ENCODE measurements at places on chromosomes 1 and 21. TPM values are rescaled to one million over a fixed set of nuclear protein-coding genes. Genes with fewer than 3 reads are reported as not detected.

Gene MXRA8
- 17.6 TPM for total RNA-seq

Gene SMYD2
- total RNA-seq: 24.8 TPM

GRCh38 chr1:55275151-55275748 lies 60.1 kb upstream of the USP24 start:
- no peak overlapping the region for H3K4me3 ChIP-seq
- H3K27me3 ChIP-seq: no peaks in the 10 kb centered on the region
- no peak for DNase-seq
- H3K36me3 ChIP-seq: no peaks in the 10 kb centered on the region
- no peak overlapping the region for H3K27ac ChIP-seq

Gene FCER1A
- total RNA-seq: not detected

- H3K27ac ChIP-seq: peak overlapping the region; percentile 27
- H3K36me3 ChIP-seq: no peaks in the 10 kb centered on the region
- no peak for DNase-seq
- no peaks in the 10 kb centered on the region for H3K4me1 ChIP-seq
- H3K4me3 ChIP-seq: no peak overlapping the region
Observed at GRCh38 chr1:168408884-168409283, 128.2 kb downstream of the TBX19 start.

Gene OVAAL
- total RNA-seq: not detected

GRCh38 chr1:241637046-241637590 lies 3.1 kb downstream of the CHML start:
- DNase-seq: no peak
- peaks cover 27% of the 10 kb centered on the region for H3K4me1 ChIP-seq
- peak overlapping the region; percentile 90 for H3K4me3 ChIP-seq

DNA sequence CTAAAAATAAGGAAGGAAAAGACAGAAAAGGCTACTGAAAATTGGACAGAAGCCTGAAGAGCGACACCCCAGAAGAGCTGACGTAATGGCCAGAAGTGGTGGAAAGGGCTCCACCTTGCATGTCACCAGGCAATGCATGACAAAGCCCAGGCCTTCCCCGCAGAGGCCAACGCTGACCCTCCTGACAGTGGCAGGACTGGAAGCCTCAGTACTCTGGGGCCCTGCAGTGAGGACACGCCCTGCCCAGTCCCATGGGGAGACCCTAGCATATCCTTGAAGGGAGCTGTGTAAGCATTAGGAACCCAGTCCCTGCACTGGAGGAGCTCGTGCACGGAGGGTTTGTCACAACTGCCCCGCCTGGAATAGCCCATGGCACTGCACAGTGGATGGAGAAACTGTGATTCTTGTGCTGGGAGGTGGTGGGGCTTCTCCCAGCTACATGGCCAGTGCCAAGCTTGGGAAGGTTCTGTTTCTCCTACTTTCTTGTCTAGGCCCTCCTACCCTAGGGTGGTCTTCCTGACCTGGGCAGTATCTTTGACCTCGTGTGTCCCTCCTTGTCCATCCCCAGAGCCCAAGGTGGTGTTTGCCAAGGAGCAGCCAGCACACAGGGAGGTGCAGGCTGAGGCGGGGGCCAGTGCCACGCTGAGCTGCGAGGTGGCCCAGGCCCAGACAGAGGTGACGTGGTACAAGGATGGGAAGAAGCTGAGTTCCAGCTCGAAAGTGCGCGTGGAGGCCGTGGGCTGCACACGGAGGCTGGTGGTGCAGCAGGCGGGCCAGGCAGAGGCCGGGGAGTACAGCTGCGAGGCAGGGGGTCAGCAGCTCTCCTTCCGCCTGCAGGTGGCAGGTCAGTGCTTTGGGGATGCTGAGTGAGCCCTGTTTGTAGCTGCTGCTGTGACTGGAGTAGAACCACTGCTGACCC lies 60.4 kb downstream of the OBSCN start:
- no peak for DNase-seq
- H3K4me3 ChIP-seq: no peak overlapping the region
- no peaks in the 10 kb centered on the region for H3K27me3 ChIP-seq
- no peak overlapping the region for H3K27ac ChIP-seq

- H3K27ac ChIP-seq: no peak overlapping the region
- no peak for DNase-seq
- peaks cover 20% of the 10 kb centered on the region for H3K4me1 ChIP-seq
- no peak overlapping the region for H3K4me3 ChIP-seq
- H3K27me3 ChIP-seq: peaks cover 3% of the 10 kb centered on the region
Observed at GRCh38 chr1:22919341-22920025, 53.2 kb downstream of the LACTBL1 start.

DNA sequence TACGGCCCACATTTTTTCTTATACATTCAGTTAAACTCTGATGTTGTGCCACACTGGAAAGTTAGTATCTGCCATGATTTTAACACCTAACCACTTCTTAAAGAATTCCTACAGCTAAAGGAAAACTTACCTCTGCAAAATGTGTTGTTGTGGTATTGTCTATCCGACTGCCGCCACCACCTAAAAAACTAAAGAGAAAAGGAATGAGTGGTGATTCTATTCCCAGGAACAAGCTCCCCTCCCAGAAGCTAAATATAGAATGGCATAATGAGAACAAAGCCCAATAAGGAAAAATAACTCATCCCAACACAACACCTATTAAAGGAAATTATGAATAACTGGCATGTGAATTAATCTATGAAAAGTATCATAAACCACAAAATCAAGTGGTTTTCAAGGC lies 39.5 kb downstream of the RNF115 start:
- peaks cover 12% of the 10 kb centered on the region for H3K36me3 ChIP-seq
- no peak overlapping the region for H3K4me3 ChIP-seq

Gene PADI3
- not detected for total RNA-seq

GRCh38 chr1:76065270-76065669 lies 9.3 kb upstream of the ST6GALNAC3 start:
- DNase-seq: no peak
- no peaks in the 10 kb centered on the region for H3K36me3 ChIP-seq
- no peak overlapping the region for H3K27ac ChIP-seq
- H3K27me3 ChIP-seq: no peaks in the 10 kb centered on the region

Gene ZBTB8OS
- 41.7 TPM for total RNA-seq

GRCh38 chr21:16911166-16911607 lies 601.7 kb upstream of the CXADR start:
- H3K27me3 ChIP-seq: no peaks in the 10 kb centered on the region
- no peak for DNase-seq
- peak overlapping the region; percentile 74 for H3K27ac ChIP-seq
- H3K4me3 ChIP-seq: no peak overlapping the region

GRCh38 chr1:64663668-64664067 lies 81.2 kb upstream of the RAVER2 start:
- H3K27ac ChIP-seq: peak overlapping the region; percentile 31
- no peak for DNase-seq
- peaks cover 54% of the 10 kb centered on the region for H3K36me3 ChIP-seq
- peaks cover 21% of the 10 kb centered on the region for H3K4me1 ChIP-seq
- H3K27me3 ChIP-seq: no peaks in the 10 kb centered on the region
- no peak overlapping the region for H3K4me3 ChIP-seq

Gene SLC5A9
- total RNA-seq: 2.1 TPM

- DNase-seq: no peak
- peaks cover 4% of the 10 kb centered on the region for H3K4me1 ChIP-seq
- no peak overlapping the region for H3K4me3 ChIP-seq
- peaks cover 3% of the 10 kb centered on the region for H3K36me3 ChIP-seq
- H3K27me3 ChIP-seq: peaks cover 3% of the 10 kb centered on the region
Observed at GRCh38 chr1:5856246-5856815, 135.9 kb downstream of the NPHP4 start.

- peak within 1 kb of the TSS; percentile 63 for H3K27ac ChIP-seq
- H3K36me3 ChIP-seq: no peaks in the 10 kb centered on the region
- peak within 1 kb of the TSS; percentile 65 for H3K4me3 ChIP-seq
- no peaks in the 10 kb centered on the region for H3K27me3 ChIP-seq
- peaks cover 9% of the 10 kb centered on the region for H3K4me1 ChIP-seq
Observed at GRCh38 chr1:109763646-109764415, at the start of gene EPS8L3. Gene EPS8L3, minus strand, starts transcription at chr1:109763923. Its CDS starts 2,174 bp downstream, at chr1:109761749.

GRCh38 chr21:23402929-23403520 lies 2204.3 kb downstream of the MRPL39 start:
- no peaks in the 10 kb centered on the region for H3K36me3 ChIP-seq
- no peak overlapping the region for H3K4me3 ChIP-seq
- H3K27me3 ChIP-seq: no peaks in the 10 kb centered on the region
- DNase-seq: no peak
- no peak overlapping the region for H3K27ac ChIP-seq

- H3K4me1 ChIP-seq: peaks cover 1% of the 10 kb centered on the region
- no peaks in the 10 kb centered on the region for H3K36me3 ChIP-seq
- H3K4me3 ChIP-seq: no peak overlapping the region
- H3K27me3 ChIP-seq: peaks cover 4% of the 10 kb centered on the region
Observed at GRCh38 chr1:10751561-10752085, 44.8 kb downstream of the CASZ1 start.

- peaks cover 45% of the 10 kb centered on the region for H3K27me3 ChIP-seq
- no peak overlapping the region for H3K4me3 ChIP-seq
- H3K36me3 ChIP-seq: no peaks in the 10 kb centered on the region
- H3K4me1 ChIP-seq: no peaks in the 10 kb centered on the region
Observed at GRCh38 chr1:37673920-37674319, 18.4 kb upstream of the CDCA8 start.

GRCh38 chr1:8962812-8963530 lies 17.3 kb downstream of the CA6 start:
- H3K27me3 ChIP-seq: peaks cover 5% of the 10 kb centered on the region
- peak overlapping the region; percentile 84 for H3K27ac ChIP-seq
- no peaks in the 10 kb centered on the region for H3K36me3 ChIP-seq
- H3K4me3 ChIP-seq: no peak overlapping the region
- H3K4me1 ChIP-seq: peaks cover 20% of the 10 kb centered on the region

DNA sequence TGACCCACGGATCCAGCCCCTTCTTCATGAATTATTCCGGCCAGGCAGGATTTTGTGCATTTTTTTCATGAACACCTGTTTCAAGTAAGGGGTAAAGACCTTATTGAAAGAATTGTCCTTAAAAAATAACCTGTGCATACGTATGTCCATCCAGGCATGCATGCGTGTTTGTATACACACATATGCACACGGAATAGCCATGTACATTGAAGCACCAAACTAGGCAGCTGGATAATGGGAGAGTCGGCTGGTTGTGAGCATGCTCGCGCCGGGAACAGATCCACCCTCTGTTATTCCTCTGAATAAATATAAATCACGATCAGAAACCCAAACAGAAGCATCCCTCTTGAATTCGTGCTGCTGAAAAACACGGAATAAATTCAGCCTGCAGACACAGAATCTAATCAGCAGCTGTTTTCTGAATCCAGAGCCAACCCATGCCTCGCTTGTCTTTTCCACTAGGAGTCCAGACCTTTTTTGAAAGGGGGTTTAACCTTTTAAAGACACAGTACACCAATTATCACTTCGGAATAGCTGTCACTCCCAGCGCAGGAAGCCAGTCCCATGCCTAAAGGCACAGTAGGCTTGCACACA lies at the start of gene HIVEP3:
Gene HIVEP3, minus strand, starts transcription at position 473 of the 594 bp plus-strand sequence.
- H3K27ac ChIP-seq: peak within 1 kb of the TSS; percentile 83
- DNase-seq: no peak
- no peaks in the 10 kb centered on the region for H3K36me3 ChIP-seq
- peaks cover 32% of the 10 kb centered on the region for H3K4me1 ChIP-seq
- peaks cover 44% of the 10 kb centered on the region for H3K27me3 ChIP-seq

DNA sequence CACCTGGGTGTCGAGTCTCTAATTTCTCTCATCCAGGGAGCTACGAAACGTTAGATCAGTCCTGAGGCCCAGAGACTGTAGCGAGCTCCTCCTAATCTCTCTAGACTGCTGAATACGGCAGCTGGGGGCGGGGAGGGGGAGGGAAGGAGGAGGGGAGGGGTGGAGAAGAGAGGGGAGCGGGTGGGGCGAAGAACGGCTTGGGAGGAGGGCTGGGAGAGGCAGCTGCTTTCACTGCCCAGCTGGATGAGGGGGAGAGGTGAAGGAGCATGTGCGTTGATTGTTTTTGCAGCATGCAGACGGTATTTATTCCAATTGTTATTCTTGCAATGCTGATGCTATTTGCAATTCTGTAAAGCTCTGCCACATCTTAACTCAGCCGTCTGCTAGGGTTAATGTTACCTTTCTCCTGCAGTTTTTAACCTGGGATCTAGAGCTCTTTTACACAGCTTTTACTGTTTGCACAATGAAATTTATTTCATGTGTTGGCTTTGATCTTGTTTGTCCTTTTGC lies 790 bp downstream of the DNAJC6 start:
- H3K4me1 ChIP-seq: peaks cover 11% of the 10 kb centered on the region
- peak overlapping the region; percentile 93 for H3K4me3 ChIP-seq
- DNase-seq: no peak
- peaks cover 46% of the 10 kb centered on the region for H3K27me3 ChIP-seq
- H3K27ac ChIP-seq: peak overlapping the region; percentile 53

GRCh38 chr1:43956234-43956633 lies 9.5 kb downstream of the IPO13 start:
- H3K4me3 ChIP-seq: no peak overlapping the region
- H3K27ac ChIP-seq: no peak overlapping the region
- DNase-seq: no peak
- H3K4me1 ChIP-seq: peaks cover 12% of the 10 kb centered on the region
- no peaks in the 10 kb centered on the region for H3K27me3 ChIP-seq

Gene PKNOX1
- 14.6 TPM for total RNA-seq

GRCh38 chr21:40208948-40209345 lies 341.7 kb downstream of the PCP4 start:
- H3K4me3 ChIP-seq: no peak overlapping the region
- H3K27me3 ChIP-seq: peaks cover 3% of the 10 kb centered on the region
- no peak overlapping the region for H3K27ac ChIP-seq
- DNase-seq: no peak
- no peaks in the 10 kb centered on the region for H3K4me1 ChIP-seq

GRCh38 chr1:61259379-61260148 lies 177.2 kb downstream of the NFIA start:
- no peak overlapping the region for H3K4me3 ChIP-seq
- H3K4me1 ChIP-seq: peaks cover 9% of the 10 kb centered on the region
- H3K27me3 ChIP-seq: no peaks in the 10 kb centered on the region

All from type B pancreatic cell (in vitro differentiated cells).